ENCODE measurements at places on chromosomes 4 and X. TPM values are rescaled to one million over a fixed set of nuclear protein-coding genes. Genes with fewer than 3 reads are reported as not detected.

GRCh38 chr4:155552180-155552579 lies 114.5 kb upstream of the GUCY1A1 start:
- no peaks in the 10 kb centered on the region for H3K36me3 ChIP-seq
- H3K27ac ChIP-seq: no peak overlapping the region
- no peak overlapping the region for H3K4me3 ChIP-seq
- DNase-seq: no peak
- H3K27me3 ChIP-seq: no peaks in the 10 kb centered on the region
- no peaks in the 10 kb centered on the region for H3K4me1 ChIP-seq

GRCh38 chrX:27251369-27251768 lies 211.8 kb downstream of the PPP4R3C start:
- H3K4me3 ChIP-seq: no peak overlapping the region
- DNase-seq: no peak
- no peaks in the 10 kb centered on the region for H3K4me1 ChIP-seq
- H3K36me3 ChIP-seq: no peaks in the 10 kb centered on the region
- H3K27ac ChIP-seq: no peak overlapping the region

GRCh38 chr4:95572304-95572991 lies 23.7 kb upstream of the UNC5C start:
- no peak for DNase-seq
- no peaks in the 10 kb centered on the region for H3K4me1 ChIP-seq
- no peak overlapping the region for H3K27ac ChIP-seq
- H3K36me3 ChIP-seq: no peaks in the 10 kb centered on the region

DNA sequence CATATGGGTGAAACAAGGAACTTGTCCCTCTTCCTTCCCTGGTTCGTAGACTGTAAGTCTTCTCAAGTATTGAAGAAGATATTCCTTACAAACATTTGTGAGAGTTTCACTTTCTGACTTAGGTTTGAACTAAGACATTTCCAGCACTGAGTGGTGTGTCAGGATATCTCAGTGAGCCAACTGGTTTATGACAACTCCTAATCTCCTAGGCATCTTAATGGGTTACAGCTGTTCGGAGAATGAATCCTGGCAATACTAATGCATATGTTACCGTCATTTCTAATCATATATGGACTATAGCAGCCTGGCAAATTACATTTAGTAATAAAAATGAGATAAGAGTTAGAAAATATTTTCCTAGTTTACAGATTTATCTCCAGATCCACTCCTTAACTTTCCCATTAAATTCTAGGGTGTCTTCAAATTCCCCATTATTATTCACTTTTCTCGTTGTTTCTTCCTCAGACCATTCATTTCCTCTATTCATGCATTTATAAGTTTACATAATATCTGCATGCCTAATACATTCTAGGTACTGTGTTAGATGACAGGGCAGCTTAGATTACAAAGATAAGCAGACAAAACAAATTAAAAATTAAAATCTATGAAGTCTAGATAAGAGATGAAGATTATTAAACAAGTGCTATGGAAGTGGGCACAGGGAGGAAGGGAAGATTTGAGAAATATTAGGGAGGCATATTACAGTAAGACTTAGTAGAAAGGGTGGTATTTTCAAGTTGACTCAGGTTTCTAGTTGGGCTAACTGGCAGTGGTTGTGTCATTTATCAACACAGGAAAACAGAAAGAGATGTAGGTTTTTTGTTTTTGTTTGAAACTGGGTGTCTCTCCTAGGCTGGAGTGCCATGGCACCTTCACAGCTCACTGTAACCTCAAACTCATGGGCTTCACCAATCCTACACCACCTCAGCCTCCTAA lies 173.9 kb downstream of the WDFY3 start:
- H3K36me3 ChIP-seq: no peaks in the 10 kb centered on the region
- H3K27me3 ChIP-seq: no peaks in the 10 kb centered on the region
- H3K4me1 ChIP-seq: no peaks in the 10 kb centered on the region
- no peak for DNase-seq
- no peak overlapping the region for H3K27ac ChIP-seq

DNA sequence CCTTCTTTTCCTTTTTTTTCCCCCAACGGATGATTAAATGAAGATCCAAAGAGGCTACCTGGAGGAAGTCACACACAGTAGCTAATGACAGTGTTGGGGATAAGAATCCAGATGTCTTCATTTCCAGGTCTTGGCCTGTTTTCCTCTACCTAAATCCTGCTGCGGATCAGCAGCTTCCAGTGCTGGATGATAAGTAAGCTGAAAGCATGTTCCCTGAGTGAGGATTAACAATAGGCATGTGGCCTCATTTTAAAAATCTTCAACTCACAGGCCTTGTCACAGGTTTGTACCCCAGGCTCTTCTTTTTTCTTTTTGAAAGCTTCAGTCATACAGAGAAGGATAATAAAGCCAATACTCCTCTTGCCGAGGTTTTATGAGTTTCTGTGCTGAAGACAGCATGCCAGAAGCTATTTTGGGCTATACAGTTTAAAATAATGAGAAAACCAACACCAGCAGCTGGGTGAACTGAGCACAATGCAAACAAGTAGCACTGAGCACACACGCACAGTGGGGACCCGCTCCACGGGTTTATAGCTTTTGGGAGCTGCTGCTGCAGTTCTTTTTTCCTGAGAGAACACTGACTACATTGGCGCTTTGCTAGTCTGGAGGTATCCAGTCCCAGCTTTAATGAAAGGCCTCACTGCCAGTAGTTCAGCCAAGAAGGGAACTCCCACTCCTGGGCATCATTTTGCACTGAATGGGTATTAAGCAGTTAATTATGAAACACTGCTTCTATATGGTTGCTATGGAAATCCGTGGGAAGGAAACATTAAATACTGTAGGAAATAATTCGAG lies 184.2 kb upstream of the CTSO start:
- H3K4me3 ChIP-seq: no peak overlapping the region
- DNase-seq: no peak
- no peaks in the 10 kb centered on the region for H3K27me3 ChIP-seq
- H3K4me1 ChIP-seq: no peaks in the 10 kb centered on the region

GRCh38 chr4:123356921-123357320 lies 39.7 kb upstream of the SPRY1 start:
- H3K4me1 ChIP-seq: peaks cover 3% of the 10 kb centered on the region
- no peaks in the 10 kb centered on the region for H3K27me3 ChIP-seq
- H3K27ac ChIP-seq: no peak overlapping the region
- no peaks in the 10 kb centered on the region for H3K36me3 ChIP-seq

GRCh38 chr4:39279416-39279815 lies 86.7 kb downstream of the RFC1 start:
- H3K36me3 ChIP-seq: no peaks in the 10 kb centered on the region
- no peak overlapping the region for H3K4me3 ChIP-seq
- DNase-seq: no peak

DNA sequence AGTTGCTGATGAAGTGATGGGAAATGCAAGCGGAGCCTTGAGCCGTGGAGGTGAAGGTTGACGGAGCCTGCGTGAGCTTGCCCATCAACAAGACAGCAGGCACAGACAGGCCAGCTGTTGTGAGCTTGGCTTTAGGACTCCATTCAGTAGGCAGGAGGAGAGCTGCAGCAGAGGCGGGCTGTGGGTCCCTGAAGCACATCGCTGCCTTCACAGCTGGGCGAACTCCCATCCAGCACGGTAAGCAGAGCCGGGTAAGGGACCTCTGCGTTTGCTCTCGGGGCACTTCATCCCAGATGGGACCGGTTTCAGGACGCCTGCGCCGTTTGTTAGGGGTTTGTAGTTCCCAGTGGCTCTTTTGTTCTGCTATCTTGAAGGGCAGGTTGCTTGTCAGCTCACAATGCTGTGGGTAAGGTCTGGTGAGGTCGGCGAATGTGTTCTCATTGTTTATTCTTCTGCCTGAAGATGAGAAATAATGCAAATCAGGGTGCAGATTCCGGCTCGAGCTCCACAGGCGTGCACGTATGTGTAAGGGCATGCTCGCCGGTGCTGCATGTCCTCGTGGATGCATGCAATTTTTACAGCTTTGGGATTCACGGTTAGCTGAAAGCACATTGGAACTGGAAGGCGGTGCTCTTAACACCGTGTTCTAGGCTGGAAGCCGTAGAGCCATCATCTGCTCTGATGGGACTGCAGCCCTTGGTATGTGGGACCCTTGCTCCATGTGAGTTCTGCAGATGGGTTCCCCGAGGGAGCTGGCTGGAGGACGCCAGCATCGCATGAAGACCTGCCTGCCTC lies 54.6 kb upstream of the CLDN34 start:
- DNase-seq: no peak
- no peaks in the 10 kb centered on the region for H3K36me3 ChIP-seq
- no peak overlapping the region for H3K4me3 ChIP-seq
- H3K27ac ChIP-seq: no peak overlapping the region

GRCh38 chrX:19670321-19670750 lies 155.0 kb upstream of the MAP3K15 start:
- H3K4me3 ChIP-seq: no peak overlapping the region
- no peak for DNase-seq
- no peak overlapping the region for H3K27ac ChIP-seq
- peaks cover 2% of the 10 kb centered on the region for H3K4me1 ChIP-seq

DNA sequence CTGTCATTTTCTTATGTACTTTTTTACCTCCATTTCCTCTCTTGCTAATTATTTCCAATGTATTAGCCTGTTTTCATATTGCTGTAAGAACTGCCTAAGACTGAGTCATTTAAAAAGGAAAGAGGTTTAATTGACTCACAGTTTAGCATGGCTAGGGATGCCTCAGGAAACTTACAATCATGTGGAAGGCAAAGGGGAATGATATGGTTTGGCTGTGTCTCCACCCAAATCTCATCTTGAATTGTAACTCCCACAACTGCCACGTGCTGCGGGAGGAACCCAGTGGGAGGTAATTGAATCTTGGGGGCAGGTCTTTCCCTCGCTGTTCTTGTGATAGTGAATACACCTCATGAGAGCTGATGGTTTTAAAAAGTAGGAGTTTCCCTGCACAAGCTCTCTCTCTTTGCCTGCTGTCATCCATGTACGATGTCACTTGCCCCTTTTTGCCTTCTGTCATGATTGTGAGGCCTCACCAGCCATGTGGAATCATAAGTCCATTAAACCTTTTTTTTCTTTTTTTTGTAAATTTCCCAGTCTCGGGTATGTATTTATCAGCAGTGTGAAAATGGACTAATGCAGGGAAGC lies 870.0 kb upstream of the INTU start:
- no peak for DNase-seq
- H3K36me3 ChIP-seq: no peaks in the 10 kb centered on the region
- no peaks in the 10 kb centered on the region for H3K4me1 ChIP-seq
- no peaks in the 10 kb centered on the region for H3K27me3 ChIP-seq

GRCh38 chr4:35106091-35106734 lies 1138.1 kb downstream of the ARAP2 start:
- no peaks in the 10 kb centered on the region for H3K36me3 ChIP-seq
- no peaks in the 10 kb centered on the region for H3K4me1 ChIP-seq
- H3K27ac ChIP-seq: no peak overlapping the region
- no peak overlapping the region for H3K4me3 ChIP-seq
- DNase-seq: no peak

- no peaks in the 10 kb centered on the region for H3K4me1 ChIP-seq
- no peaks in the 10 kb centered on the region for H3K36me3 ChIP-seq
- no peak overlapping the region for H3K27ac ChIP-seq
Measured at GRCh38 chr4:46196086-46196485, 72.2 kb upstream of the GABRG1 start.

DNA sequence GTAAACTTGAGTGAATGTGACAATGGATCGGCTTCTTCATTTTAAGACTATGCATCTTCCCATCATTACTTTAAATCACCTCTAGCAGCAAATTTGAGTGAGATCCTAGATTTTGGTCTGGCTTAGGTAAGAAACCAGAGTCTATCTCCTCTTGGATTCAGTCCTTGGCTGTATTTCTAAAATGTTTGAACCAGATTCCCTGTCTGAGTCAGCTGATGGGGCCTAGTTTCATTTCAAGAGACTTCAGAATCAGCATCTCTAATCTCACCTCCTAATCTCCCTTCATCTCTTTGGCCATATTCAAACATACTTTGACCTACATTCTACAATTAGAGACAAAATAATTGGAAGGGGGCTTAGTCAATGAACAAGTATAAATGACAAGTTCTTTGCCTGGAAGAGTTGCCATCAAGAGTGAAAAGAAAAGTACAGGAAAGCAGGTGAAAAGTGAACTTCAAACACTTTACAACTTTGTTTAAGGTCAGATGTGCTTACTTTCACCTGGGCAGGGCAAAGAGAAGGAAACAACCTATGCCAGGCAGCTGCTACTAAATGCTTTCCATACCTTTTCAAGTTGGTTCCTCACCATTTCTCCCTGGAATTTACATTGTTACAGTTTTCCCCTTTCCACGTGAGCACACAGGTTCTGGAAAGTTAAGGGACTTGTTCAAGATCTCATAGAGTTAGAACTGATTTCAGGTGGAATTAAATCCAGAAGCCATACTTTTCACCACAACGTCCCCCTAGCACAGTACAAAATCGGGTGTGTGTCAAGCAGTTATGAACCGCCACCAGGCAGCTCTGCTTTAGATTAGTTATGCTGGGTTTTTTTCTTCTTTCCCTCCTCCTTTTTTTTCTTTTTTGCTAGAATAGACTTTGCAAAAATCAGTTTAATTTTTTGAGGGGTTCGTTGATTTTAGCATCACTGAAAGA lies 30.7 kb upstream of the PITX2 start:
- no peaks in the 10 kb centered on the region for H3K4me1 ChIP-seq
- DNase-seq: no peak
- no peak overlapping the region for H3K4me3 ChIP-seq
- no peaks in the 10 kb centered on the region for H3K27me3 ChIP-seq

- no peaks in the 10 kb centered on the region for H3K36me3 ChIP-seq
- no peaks in the 10 kb centered on the region for H3K27me3 ChIP-seq
- DNase-seq: no peak
- no peak overlapping the region for H3K4me3 ChIP-seq
Measured at GRCh38 chrX:37302569-37302968, 46.6 kb upstream of the PRRG1 start.

- no peaks in the 10 kb centered on the region for H3K4me1 ChIP-seq
- no peak overlapping the region for H3K27ac ChIP-seq
- no peaks in the 10 kb centered on the region for H3K36me3 ChIP-seq
- DNase-seq: no peak
- H3K4me3 ChIP-seq: no peak overlapping the region
- no peaks in the 10 kb centered on the region for H3K27me3 ChIP-seq
Measured at GRCh38 chrX:52577464-52578173, 60.8 kb upstream of the XAGE1B start.

- DNase-seq: no peak
- H3K4me3 ChIP-seq: no peak overlapping the region
- no peaks in the 10 kb centered on the region for H3K4me1 ChIP-seq
Measured at GRCh38 chrX:9677098-9677739, 88.4 kb downstream of the GPR143 start.

- no peak overlapping the region for H3K4me3 ChIP-seq
- no peak for DNase-seq
- H3K4me1 ChIP-seq: no peaks in the 10 kb centered on the region
- no peaks in the 10 kb centered on the region for H3K27me3 ChIP-seq
- no peak overlapping the region for H3K27ac ChIP-seq
Measured at GRCh38 chr4:168387091-168387490, 68.5 kb upstream of the DDX60 start.

- H3K4me1 ChIP-seq: no peaks in the 10 kb centered on the region
- H3K27me3 ChIP-seq: no peaks in the 10 kb centered on the region
- DNase-seq: no peak
Measured at GRCh38 chrX:287670-288069, 6.5 kb downstream of the PLCXD1 start.

The CFP gene
- 1.0 TPM for total RNA-seq

The CENPVL3 gene
- not detected for total RNA-seq

The ALAS2 gene
- 1.0 TPM for total RNA-seq

The ANKRD50 gene
- total RNA-seq: 7.4 TPM

The EOLA2 gene
- 23.0 TPM for total RNA-seq

The PSAPL1 gene
- total RNA-seq: not detected

The HS3ST1 gene
- total RNA-seq: 37.0 TPM

The BRS3 gene
- total RNA-seq: 0.98 TPM

Measured in ovary (tissue), 10 donors.